ENCODE measurements at places on chromosomes 11 and 22.

GRCh38 chr11:9180784-9181183 lies 84.4 kb downstream of the DENND5A start:
- no peak for DNase-seq

DNA sequence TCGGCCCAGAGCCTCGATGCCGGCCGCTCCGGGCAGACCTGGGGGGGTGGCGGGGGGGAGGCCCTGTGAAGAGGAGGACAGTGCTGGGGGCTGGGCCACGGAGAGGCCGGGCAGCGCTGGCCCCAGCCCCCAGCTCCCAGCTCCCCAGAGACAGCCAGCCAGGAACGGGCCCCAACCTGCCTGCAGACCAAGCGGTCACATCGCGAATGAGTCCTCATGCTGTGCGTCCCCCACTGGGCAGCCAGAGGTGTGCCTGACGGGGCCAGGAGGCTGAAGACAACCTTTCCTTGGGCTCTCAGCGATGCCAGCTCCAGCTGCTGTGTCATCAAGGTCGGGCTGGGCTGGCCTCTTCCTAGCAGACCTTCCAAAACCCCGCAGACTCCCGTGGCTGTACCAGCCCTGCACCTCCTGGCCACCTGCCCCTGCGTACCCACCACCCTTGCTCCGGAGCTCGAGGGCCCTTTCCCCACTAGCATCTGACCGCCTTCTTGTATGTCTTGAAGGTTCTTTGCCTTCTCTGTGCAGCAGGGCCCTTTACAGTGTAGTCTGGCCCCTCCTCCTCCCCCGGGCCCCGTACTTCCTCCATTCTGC lies 88.4 kb downstream of the CDKN1C start:
- no peak for DNase-seq

GRCh38 chr11:78371221-78371891 lies 46.3 kb downstream of the GAB2 start:
- DNase-seq: no peak

- DNase-seq: no peak
Measured at GRCh38 chr11:71093783-71094182, 158.6 kb downstream of the SHANK2 start.

- DNase-seq: peak; percentile 25
Measured at GRCh38 chr11:35083431-35084238, 55.3 kb upstream of the CD44 start.

DNA sequence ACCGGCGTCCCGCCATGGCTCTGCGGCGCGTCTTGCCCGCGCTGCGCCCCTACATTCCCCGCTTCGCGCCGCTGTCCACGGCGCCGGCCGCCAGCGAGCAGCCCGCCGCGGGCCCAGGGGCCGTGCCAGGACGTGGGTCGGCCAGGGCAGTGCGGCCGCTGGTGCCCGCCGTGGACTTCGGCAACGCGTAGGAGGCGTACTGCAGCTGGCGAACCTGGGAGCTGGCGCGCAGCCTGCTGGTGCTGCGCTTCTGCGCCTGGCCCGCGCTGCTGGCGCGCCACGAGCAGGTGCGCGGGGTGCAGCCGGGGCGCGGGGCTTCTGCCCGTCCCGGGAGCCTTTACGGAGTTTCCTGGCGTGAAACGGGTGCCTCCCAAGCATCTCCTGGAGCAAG lies 20.1 kb downstream of the DGCR6L start:
- no peak for DNase-seq

GRCh38 chr11:12123799-12124198 lies 13.4 kb downstream of the MICAL2 start:
- no peak for DNase-seq
